ENCODE measurements at places on chromosomes 12 and 14.

- no peak for DNase-seq
Measured at GRCh38 chr12:99261256-99261655, 386.3 kb upstream of the GARIN6 start.

DNA sequence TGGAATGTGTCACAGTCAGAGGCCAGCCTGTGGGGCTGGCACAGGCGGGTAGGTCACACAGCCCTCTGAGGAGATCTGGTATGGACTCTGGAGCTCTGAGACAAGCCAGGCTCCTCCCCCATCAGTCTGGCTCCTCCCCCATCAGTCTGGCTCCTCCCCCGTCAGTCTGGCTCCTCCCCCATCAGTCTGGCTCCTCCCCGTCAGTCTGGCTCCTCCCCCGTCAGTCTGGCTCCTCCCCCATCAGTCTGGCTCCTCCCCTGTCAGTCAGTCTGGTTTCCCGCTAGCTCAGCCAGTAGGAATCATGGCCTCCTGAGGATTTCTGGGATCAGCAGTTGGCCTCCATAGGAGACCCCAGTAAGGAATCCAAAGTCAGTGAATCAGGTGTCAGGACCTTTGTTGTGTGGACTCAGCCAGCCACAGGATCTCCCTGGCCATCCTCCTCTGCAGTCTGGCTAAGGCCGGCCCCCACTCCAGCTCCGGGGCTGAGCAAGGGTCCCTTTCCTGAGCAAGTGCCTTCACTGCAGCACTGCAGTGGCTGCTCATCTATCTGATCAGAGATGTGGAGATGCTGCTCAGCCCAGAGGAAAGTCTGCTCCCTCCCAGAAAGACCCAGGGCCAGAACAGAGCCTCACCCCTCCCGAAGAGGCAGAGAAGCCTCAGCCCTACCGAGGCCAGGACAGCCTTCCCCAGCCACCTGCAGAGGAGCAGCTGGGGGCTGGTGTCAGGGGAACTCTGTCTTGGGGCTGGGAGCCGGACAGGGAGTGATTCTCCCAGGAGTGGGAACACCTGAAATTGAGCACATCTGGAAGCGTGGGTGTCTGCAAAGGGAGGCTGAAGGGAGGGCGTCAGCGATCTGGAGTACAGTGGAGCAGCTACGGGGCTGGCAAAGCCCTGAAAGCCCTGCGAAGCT is 35.7 kb downstream of the IQSEC3 start:
- DNase-seq, result no peak

DNA sequence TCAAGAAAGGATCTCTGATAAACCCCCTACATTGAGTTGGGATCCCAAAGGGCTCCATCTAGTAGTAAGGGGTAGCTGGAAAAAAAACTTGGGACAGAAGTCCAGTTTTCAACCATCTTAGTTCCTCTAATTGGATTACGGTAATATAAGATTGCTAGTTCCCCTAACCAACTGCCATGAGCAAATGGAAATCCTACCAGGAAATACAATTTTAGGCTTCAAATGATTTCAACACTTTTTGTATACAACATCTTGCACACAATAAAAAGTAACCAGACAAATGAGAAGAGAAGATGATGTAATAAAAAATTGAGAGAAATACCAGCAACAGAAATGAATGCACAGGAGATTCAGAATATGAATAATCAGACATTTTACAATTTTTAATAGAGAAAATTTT is 73.0 kb downstream of the TSHR start:
- DNase-seq, result no peak

- DNase-seq, result no peak
Measured at GRCh38 chr14:99430491-99430890, 50.2 kb downstream of the SETD3 start.

- DNase-seq, result no peak
Measured at GRCh38 chr14:86518298-86518697, 988.4 kb downstream of the FLRT2 start.

- peak; percentile 99 for DNase-seq
Measured at GRCh38 chr12:64222009-64222765, at the start of gene KICS2. Gene KICS2, minus strand, starts transcription at chr12:64222296. Its CDS starts 59 bp downstream, at chr12:64222237.

- DNase-seq, result peak; percentile 14
Measured at GRCh38 chr12:54935235-54935951, 49.2 kb downstream of the TESPA1 start.

GRCh38 chr12:123934829-123935228 is 37.8 kb downstream of the CCDC92 start:
- DNase-seq, result no peak

All from NCI-H1417 (cell line).